Sigmoid colon (tissue), 7 donors: ENCODE measurements at places on chromosomes 3 and 15. TPM values are rescaled to one million over a fixed set of nuclear protein-coding genes. Genes with fewer than 3 reads are reported as not detected.

GRCh38 chr15:68433551-68433950 is 1.6 kb upstream of the ITGA11 start:
- H3K27ac ChIP-seq = no peak overlapping the region
- no peaks in the 10 kb centered on the region for H3K36me3 ChIP-seq
- peaks cover 17% of the 10 kb centered on the region for H3K4me1 ChIP-seq

DNA sequence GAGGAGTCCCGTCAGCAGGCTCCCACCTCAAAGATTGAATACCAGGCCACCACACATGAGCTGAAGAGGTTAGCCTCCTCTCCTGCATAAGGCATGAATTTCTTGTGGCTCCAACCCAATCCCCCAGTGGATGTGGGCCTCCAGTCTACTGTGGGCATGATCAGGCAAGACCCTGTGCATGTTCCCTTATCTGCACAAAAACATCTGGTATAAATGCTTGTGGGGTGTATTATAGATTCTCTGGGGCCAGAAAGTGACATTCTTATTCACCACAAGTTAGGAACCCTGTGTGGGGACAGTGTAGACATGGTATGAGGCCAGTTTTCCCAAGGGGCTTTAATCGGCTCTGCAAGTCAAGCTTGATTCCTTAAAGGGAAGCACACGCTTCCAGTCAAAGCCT is 18.2 kb upstream of the UBP1 start:
- no peak overlapping the region for H3K27ac ChIP-seq
- DNase-seq = no peak
- H3K4me1 ChIP-seq = no peaks in the 10 kb centered on the region
- H3K27me3 ChIP-seq = no peaks in the 10 kb centered on the region

DNA sequence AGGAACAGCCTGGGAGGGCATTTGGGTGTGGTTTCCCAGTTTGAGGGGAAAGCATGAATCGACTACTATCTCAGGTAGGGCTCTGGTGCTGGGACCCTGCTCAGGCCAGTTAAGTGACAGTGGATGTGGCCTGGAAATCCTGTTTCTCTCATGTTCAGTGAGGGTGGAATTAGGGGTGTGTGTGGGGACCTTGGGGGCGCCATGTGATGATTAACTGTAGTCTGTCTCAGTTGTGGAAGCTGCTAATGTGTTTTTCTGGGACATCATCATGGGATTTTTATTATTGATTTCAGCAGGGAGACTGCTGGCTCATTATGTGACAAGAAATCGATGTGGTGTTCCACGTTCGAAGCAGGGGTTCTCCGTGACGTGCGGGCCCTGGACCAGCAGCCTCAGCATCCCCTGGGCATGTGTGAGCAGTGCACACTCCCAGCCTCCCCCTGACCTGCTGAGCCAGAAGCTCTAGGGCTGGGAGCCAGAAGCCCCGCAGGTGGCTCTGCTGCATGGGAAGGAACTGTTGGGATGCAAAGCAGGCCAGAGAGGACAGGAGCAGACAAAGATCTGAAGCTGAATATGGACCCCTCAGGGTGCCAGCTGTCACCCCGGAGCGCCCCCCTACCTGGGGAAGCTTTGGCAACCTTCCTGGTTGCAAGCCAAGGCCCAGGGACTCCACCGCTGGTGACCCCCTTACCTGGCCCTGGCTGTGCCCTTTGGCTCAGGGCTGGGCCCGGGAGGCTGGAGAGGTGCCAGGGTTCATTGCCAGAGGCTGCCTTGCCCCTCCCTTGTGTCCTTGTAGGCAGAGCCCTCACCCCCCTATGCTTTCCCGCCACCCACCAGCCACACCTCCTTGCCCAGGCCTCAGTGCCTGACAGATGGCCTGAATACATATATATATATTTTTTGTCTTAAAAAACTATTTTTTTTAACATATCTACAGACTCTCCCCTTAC is 149.8 kb downstream of the APBA2 start:
- H3K4me1 ChIP-seq = no peaks in the 10 kb centered on the region
- DNase-seq = no peak
- no peaks in the 10 kb centered on the region for H3K36me3 ChIP-seq
- no peaks in the 10 kb centered on the region for H3K27me3 ChIP-seq

- no peaks in the 10 kb centered on the region for H3K27me3 ChIP-seq
- no peak for DNase-seq
- no peaks in the 10 kb centered on the region for H3K36me3 ChIP-seq
These were observed 289.8 kb upstream of the ROPN1 start for GRCh38 chr3:124281453-124282316.

DNA sequence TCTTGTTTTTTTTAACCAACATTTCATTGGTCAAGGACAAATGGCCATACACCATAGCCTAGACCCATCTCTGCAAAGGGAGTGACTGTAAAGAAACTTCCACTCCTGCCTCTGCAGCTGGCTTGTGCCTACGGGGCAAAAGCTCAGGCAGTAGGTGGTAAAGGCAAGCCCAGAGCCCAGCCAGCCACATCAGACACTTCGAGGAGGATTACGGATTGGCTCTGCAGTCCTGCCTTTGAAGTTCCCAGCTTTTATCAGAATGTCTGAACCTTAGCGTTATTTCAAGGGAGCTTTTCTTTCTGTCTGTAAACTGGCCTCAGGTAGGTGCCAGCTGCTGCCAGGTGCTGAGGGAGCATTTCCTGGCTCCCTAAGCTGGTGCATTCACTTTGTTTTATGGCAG is 15.6 kb downstream of the ZNF710 start:
- H3K4me1 ChIP-seq = no peaks in the 10 kb centered on the region
- DNase-seq = peak; percentile 40
- no peak overlapping the region for H3K27ac ChIP-seq
- H3K36me3 ChIP-seq = no peaks in the 10 kb centered on the region

The SH2D7 gene
- total RNA-seq = not detected

DNA sequence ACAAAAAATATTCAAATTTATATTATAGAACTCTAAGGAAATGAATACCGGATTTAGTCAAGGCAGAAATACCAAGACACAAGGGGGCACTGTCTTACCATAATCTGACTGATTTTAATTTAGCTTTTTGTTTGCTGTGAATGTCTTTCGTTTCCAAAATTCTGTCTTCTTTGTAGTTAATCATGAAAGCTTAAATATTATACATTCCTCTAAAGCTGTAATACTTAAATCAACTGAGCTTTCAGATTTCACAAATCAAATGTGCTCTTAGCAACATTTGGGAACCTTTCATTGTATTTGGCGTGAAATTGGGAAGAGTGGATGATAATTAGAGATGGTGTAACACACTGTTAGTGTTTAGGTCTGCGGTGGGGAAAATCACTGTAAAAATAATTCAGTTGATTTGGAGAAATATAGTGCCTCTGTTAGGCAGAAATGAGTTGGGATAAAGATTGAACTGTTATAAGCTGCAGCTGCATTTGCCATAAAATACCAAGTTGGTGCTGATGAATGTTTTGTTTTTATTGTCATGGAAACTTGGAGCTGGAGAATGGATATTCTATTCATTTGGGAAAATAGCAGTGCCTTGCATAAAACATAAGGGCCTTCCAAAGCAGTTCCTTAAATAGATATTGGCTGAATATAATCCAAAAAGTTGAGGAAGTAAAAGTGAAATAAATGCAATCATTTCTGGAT is 228.2 kb downstream of the TCF12 start:
- no peaks in the 10 kb centered on the region for H3K36me3 ChIP-seq
- H3K27me3 ChIP-seq = no peaks in the 10 kb centered on the region
- H3K4me3 ChIP-seq = no peak overlapping the region
- DNase-seq = no peak

GRCh38 chr15:59933607-59934006 is 70.5 kb upstream of the FOXB1 start:
- no peak for DNase-seq
- no peak overlapping the region for H3K4me3 ChIP-seq
- H3K27me3 ChIP-seq = no peaks in the 10 kb centered on the region
- no peaks in the 10 kb centered on the region for H3K4me1 ChIP-seq

DNA sequence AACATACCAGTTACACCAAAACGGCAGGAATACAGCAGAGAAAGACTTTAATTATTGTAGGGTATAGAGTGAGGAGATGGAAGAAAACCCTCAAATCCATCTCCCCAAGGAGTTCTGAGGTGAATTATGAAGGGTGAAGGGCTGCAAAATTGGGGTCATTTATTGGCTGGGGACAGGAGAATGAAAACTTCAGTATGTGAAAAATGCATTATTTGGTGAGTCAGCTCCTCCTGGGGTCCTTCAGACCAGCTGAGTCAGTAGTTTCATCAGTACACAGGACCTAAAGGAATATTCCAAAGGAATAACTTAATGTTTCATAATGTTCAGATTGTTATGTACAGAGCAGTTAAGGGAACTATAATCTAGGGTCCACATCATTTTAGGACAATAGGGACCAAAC is 566.0 kb downstream of the GBE1 start:
- H3K27ac ChIP-seq = no peak overlapping the region
- H3K27me3 ChIP-seq = no peaks in the 10 kb centered on the region
- H3K4me3 ChIP-seq = no peak overlapping the region
- no peaks in the 10 kb centered on the region for H3K4me1 ChIP-seq
- no peak for DNase-seq
- H3K36me3 ChIP-seq = no peaks in the 10 kb centered on the region

GRCh38 chr3:58093574-58094195 is 85.5 kb downstream of the FLNB start:
- peak; percentile 21 for DNase-seq
- no peak overlapping the region for H3K4me3 ChIP-seq
- no peaks in the 10 kb centered on the region for H3K27me3 ChIP-seq
- H3K36me3 ChIP-seq = peaks cover 22% of the 10 kb centered on the region

DNA sequence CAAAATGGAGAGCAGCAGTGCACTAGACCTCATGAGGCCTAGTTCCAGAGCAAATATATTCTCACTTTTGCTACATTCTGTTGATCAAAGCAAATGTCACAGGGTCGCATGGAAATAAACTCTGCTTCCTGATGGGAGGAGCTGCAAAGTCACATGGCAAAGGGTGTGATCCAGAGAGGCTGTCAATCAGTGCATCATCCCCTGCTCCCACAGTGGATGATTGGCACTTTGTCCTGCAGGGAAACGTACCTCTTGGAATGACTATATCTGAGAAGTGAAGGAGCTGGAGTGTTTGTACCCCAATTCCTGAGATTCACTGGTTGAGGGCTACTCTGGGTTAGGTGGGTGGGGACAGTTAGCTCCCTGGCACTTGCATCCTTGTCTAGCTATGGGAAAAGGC is 195.1 kb upstream of the CTDSPL start:
- H3K27me3 ChIP-seq = no peaks in the 10 kb centered on the region
- no peak overlapping the region for H3K27ac ChIP-seq
- DNase-seq = no peak

GRCh38 chr15:33737687-33738601 is 230.4 kb upstream of the CHRM5 start:
- no peak overlapping the region for H3K4me3 ChIP-seq
- no peaks in the 10 kb centered on the region for H3K27me3 ChIP-seq
- no peak for DNase-seq
- no peaks in the 10 kb centered on the region for H3K36me3 ChIP-seq
- no peaks in the 10 kb centered on the region for H3K4me1 ChIP-seq

The MME gene
- 0.49 TPM for total RNA-seq

The SAMMSON gene
- total RNA-seq = not detected

- no peaks in the 10 kb centered on the region for H3K4me1 ChIP-seq
- peak overlapping the region; percentile 14 for H3K27ac ChIP-seq
- no peaks in the 10 kb centered on the region for H3K27me3 ChIP-seq
- peak; percentile 69 for DNase-seq
- no peaks in the 10 kb centered on the region for H3K36me3 ChIP-seq
These were observed 29.2 kb upstream of the CNTN3 start for GRCh38 chr3:74643636-74644035.

DNA sequence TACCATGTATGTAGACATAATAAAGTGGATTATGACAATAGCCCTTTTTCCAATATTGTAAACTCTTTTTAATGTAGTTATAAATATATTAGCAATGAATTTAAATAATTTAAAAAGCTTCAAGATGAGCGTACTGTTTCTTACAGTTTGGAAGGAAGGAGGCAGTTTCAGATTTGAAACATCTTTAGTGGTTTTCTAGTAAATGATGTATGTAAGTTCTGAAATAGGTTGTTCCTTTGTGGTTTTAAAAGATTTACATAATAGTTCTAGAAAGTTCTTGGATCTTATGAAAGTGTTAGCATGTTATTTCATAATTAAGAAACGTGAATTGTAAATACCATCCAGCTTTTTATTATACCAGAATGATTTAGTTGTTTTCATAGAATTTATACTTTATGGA is 16.0 kb downstream of the DNAJC19 start:
- H3K27ac ChIP-seq = no peak overlapping the region
- DNase-seq = no peak
- no peak overlapping the region for H3K4me3 ChIP-seq
- H3K27me3 ChIP-seq = no peaks in the 10 kb centered on the region
- H3K4me1 ChIP-seq = no peaks in the 10 kb centered on the region
- peaks cover 26% of the 10 kb centered on the region for H3K36me3 ChIP-seq

DNA sequence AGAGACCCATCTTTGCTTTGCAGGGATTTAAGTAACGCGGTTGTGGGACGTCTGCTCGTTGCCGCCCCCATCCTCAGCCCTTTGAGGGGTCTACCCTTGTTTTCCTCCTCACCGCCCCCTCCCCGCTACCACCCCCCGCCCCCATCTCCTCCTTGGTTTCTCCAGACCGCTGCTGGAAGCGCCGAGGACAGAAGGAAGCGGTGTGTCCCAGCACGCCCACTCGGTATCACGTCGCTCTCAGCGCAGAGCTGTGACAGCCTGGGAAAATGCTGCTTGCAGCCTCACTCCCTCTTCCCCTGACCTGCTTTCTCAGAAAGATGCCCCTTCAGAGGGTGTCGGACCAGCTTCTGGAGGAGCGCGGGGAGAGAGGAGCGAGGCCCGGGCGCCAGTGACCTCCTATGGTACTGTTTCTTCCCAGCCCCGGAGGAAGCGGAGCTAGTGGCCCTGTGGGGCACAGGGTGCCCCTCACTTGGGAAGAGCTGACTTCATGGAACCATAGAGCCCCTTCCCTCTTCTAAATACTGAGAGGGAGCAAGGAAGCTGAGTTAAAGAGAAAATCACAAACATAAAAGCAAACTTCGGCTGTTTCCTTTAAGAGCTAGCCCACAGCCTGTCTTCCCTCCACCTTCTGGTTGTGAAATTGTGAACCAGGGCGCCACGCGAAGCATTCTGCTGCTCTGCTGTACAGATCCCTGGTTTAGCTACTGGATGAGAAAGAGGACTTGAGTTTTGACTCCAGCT is 698 bp downstream of the IL1RAP start:
- H3K27me3 ChIP-seq = no peaks in the 10 kb centered on the region
- peak; percentile 71 for DNase-seq
- H3K36me3 ChIP-seq = no peaks in the 10 kb centered on the region
- H3K4me3 ChIP-seq = peak overlapping the region; percentile 63
- H3K27ac ChIP-seq = peak overlapping the region; percentile 79

- DNase-seq = no peak
- no peak overlapping the region for H3K27ac ChIP-seq
- H3K4me1 ChIP-seq = no peaks in the 10 kb centered on the region
- no peaks in the 10 kb centered on the region for H3K36me3 ChIP-seq
- H3K4me3 ChIP-seq = no peak overlapping the region
These were observed 9.4 kb downstream of the SLC6A20 start for GRCh38 chr3:45786801-45787495.

The ARGFX gene
- total RNA-seq = not detected

The MELTF gene
- 2.7 TPM for total RNA-seq

The TEX55 gene
- total RNA-seq = not detected

- no peaks in the 10 kb centered on the region for H3K36me3 ChIP-seq
- H3K27me3 ChIP-seq = no peaks in the 10 kb centered on the region
- H3K4me3 ChIP-seq = no peak overlapping the region
- no peak overlapping the region for H3K27ac ChIP-seq
These were observed 35.1 kb downstream of the CCDC54 start for GRCh38 chr3:107412376-107412775.

- DNase-seq = no peak
- H3K4me3 ChIP-seq = no peak overlapping the region
- no peaks in the 10 kb centered on the region for H3K36me3 ChIP-seq
- no peaks in the 10 kb centered on the region for H3K27me3 ChIP-seq
These were observed 189.4 kb downstream of the SLC9A9 start for GRCh38 chr3:143658861-143659260.
